Neuronal stem cell (in vitro differentiated cells): ENCODE measurements at places on chromosomes 6 and 20.

DNA sequence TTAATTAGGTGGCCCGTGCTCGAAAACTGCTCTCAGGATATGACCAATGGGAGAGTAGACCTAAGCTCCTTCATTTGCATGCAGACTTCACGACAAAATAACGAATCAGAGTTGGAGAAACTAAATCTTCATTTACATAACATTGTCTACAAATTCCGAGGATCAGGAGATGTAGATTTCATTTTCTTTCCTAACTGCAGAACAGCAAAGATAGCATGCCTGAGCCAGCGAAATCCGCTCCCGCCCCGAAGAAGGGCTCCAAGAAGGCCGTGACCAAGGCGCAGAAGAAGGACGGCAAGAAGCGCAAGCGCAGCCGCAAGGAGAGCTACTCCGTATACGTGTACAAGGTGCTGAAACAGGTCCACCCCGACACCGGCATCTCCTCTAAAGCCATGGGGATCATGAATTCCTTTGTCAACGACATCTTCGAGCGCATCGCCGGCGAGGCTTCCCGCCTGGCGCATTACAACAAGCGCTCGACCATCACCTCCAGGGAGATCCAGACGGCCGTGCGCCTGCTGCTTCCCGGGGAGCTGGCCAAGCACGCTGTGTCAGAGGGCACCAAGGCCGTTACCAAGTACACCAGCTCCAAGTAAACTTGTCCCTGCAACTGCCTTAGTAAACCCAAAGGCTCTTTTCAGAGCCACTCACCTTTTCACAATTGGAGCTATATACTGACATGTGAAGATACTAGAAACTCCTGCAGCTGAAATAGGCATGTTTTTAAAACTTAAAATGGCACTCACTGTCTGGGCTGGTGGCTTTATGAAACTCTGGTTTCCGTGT, 96.5 kb downstream of the HFE start:
- DNase-seq, result peak; percentile 79

- no peak for DNase-seq
Measured at GRCh38 chr20:31593221-31594001, 11.7 kb upstream of the ID1 start.

DNA sequence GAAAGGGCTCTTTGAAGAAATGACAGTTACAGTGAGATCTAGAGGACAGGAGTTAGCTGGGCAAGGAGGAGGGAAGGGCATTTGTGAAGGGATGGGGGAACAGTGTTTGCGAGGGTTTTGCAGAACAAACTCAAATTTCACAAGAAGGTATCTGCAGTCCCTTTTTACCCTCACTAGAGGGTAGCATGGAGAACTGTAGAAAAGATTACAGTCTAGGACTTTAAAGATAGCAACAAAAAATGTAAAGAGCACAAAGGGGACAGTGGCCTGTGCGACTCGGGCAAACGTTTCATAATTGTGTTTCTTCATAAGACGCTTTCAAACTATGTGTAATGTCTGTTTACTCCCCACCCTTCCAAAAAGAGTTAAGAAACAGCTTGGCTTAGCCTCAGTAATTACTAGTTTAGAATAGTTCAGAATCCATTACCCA, 21.2 kb upstream of the ASXL1 start:
- no peak for DNase-seq

DNA sequence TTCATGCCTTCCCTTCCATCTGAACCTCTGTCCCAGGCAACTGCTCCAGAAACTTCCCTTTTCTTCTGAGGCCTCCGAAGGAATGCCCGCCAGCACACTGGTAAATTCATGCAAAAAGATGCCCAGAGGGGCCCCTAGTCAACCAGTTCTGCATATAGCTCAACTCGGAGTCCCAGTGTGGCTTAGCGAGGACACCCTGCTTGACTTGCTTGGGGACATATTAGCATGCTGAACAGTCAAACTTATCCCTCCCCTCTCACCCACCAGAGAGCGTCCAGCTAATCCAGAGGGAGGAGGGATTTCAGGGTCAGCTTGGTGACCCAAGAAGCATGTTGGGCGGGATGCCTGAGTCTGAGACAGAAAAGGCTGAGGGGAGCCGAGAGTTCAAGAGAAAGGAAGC, 23.0 kb upstream of the MDFI start:
- no peak for DNase-seq

GRCh38 chr6:113380591-113380990, 476.6 kb upstream of the MARCKS start:
- no peak for DNase-seq

GRCh38 chr6:30453508-30454116, 35.7 kb upstream of the HLA-E start:
- peak; percentile 79 for DNase-seq

GRCh38 chr20:47354714-47355488, 1.6 kb downstream of the ZMYND8 start:
- no peak for DNase-seq

GRCh38 chr6:45930420-45931040, 85.1 kb downstream of the CLIC5 start:
- peak; percentile 58 for DNase-seq

GRCh38 chr6:25248123-25248522, 31.1 kb upstream of the CARMIL1 start:
- no peak for DNase-seq

GRCh38 chr6:33139596-33140206, 52.6 kb downstream of the COL11A2 start:
- no peak for DNase-seq

DNA sequence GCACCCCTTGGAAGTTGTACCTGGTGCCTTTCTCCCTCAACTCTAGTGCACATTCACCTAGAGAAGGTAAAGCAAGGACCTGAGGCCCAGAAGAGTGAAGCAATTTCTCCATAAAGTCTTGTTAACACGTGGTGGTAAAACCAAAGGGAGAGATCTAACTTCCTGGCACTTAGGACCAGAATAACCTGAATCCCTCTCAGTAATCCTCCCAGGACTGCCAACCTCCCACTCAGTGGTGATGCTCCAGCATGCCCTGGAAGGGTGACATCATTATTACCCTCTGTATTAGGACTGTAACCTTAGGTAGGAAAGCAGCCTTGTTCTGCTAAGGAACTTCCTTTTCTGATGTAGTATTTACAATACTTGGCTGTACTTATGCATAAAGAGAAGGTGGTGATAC, 330.6 kb upstream of the MARCKS start:
- DNase-seq, result no peak

GRCh38 chr6:10682355-10682988, 11.9 kb downstream of the C6orf52 start:
- DNase-seq, result no peak

GRCh38 chr6:62119401-62119800, 166.6 kb downstream of the KHDRBS2 start:
- no peak for DNase-seq

GRCh38 chr6:54098450-54099044, 12.7 kb upstream of the MLIP start:
- DNase-seq, result no peak

- DNase-seq, result no peak
Measured at GRCh38 chr6:89984926-89985750, 90.9 kb downstream of the GJA10 start.

- no peak for DNase-seq
Measured at GRCh38 chr6:42389736-42390135, 62.0 kb downstream of the TRERF1 start.

- DNase-seq, result no peak
Measured at GRCh38 chr6:109291902-109292301, 90.4 kb downstream of the CD164 start.

DNA sequence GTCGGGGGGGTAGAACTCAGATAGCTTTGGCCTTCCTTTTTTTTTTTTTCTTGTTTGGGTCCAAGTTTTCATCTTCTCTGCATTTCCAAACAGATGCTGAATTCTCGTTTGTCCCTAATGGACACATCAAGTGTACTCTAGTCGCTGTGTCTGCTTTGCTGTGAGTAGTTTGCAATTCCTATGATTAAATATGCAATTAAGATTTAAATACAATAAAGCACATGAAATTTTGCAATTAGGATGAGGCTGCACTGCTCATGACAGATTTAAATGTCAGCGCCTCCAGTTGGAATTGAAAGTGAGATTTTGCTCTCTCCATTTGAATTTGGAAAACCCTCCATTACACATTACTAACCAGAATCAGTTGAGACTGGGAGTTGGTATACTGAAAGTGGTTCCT, 70.4 kb downstream of the PFDN4 start:
- DNase-seq, result no peak

- DNase-seq, result no peak
Measured at GRCh38 chr6:112335736-112336135, 11.4 kb upstream of the RFPL4B start.

GRCh38 chr6:107956181-107956580, 1.8 kb downstream of the SEC63 start:
- no peak for DNase-seq

DNA sequence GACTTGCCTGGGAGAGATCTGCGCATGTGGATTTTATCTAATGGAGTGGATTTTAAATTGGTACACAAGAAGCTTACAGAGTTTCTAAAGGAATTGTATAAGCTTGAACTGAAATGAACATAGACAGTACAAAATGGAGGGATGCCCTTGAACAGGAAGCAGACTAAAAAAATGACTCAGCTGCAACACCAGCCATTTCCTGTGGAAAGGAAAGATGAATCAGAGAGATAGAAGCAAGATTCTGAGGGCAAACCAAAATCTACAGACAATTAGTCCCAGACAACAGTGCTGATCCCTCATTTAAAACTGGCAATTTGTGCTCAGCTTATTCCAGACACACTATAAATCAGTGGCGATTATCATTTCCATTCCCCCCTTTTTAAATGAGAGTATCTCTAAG, 114.6 kb upstream of the TCF21 start:
- no peak for DNase-seq

- no peak for DNase-seq
Measured at GRCh38 chr20:17756529-17756928, 56.8 kb downstream of the BANF2 start.

- DNase-seq, result no peak
Measured at GRCh38 chr20:48195121-48195870, 410.0 kb upstream of the SULF2 start.

GRCh38 chr6:121055572-121056163, 278.6 kb downstream of the TBC1D32 start:
- peak; percentile 53 for DNase-seq

DNA sequence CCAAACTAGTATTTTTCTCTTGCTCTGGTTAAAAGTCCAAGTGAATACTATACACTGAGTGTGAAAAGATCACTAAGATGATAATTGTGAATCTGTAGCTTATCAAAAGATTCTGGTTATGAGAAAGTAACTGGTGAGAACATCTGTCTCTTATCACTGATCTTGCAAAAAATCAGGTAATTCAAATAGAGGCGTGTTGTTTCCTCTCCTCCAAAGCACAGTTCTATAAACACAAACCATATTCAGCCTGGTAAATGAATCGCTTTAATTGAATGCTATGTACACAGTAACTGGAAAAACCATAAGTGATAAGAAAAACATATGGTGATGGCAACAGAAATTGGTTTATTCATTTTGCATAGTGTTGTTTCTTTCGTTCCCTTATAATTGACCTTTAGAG, 161.0 kb downstream of the RALGAPA2 start:
- no peak for DNase-seq

- no peak for DNase-seq
Measured at GRCh38 chr20:63473555-63474449, 1.3 kb upstream of the KCNQ2 start.

GRCh38 chr20:9344083-9344920, 170.1 kb upstream of the LAMP5 start:
- no peak for DNase-seq

DNA sequence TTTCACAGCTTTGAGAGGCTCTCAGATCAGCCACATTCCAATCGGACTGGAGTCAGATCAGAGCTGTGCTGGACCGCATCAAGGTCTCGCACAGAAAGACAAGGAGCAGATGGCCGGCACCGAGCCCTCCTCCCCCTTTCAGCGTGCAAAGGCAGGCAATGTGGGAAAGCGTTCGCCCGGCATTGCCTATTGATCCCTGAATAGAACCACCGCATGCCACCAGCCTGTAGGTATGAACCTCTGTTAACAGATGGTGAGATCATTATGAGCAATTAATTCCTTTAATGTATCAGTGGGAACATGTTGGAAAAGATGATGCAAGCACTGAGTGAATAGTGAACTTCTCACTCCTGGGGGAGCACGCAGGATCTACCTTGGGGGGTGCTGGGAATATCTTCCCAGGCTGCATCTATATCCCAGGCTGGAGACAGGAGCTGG, 117.5 kb upstream of the ID4 start:
- DNase-seq, result peak; percentile 75
